ENCODE measurements at places on chromosomes 3 and 15.

GRCh38 chr3:72336821-72337479 is 511.3 kb downstream of the SHQ1 start:
- DNase-seq, result peak; percentile 80

DNA sequence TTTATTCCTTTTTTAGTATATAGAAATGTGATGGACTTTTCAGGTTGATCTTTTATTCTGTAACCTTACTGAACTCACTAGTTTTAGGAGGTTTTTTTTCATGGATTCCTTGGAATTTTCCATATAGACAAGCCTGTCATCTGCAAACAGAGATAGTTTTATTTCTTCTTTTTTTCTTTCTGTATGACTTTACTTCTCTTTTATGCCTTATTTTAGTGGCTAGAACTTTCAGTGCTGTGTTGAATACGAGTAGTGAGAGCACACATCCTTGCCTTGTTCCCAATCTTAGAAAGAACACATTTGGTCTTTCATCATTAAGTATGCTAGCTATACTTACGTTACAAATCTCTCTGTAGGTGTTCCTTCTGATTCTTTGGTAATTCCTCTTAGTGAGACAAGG is 336.5 kb downstream of the PTPRG start:
- DNase-seq, result no peak

DNA sequence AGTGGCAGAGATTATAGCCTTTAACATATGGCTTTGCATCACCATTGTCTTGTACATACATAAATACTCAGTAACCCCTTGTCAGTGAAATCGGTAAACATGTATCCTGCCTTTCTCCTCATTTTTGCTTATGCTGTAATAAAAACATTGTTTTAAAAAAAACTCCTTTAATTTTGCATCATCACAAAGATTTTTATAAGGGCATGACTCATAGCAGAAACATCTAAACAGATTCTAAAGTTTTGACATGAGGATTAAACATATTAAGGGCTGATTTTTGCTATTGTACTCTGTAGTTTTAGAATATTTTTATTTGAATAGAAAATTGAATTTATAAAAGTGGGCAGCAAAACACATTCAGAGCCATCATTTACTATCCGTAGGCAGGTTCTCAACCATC is 275.9 kb downstream of the ZIC4 start:
- no peak for DNase-seq

DNA sequence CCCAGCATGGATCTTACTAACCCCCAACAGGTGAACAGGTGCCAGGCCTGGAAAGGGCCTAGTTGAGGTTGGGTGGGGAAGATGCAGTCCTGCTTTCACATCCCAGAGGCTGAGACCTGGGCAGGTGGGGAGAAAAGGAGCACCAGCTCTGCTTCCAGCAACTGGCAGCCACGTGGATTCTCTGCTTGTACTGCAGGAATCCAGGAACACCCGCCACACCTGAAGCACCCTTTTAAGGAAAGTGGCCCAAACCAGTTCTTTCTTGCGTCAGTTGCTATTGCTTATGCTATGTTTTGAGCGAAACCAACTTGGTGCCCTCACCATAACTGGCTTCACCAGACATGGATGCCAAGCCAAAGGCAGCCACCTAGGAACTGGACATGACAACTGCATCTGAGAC is 28.1 kb upstream of the NEO1 start:
- DNase-seq, result no peak

GRCh38 chr3:73508330-73508954 is 116.3 kb downstream of the PDZRN3 start:
- DNase-seq, result no peak

- DNase-seq, result no peak
Measured at GRCh38 chr3:13136426-13136825, 63.2 kb upstream of the IQSEC1 start.

GRCh38 chr3:197793247-197793646 is 2.2 kb downstream of the LRCH3 start:
- DNase-seq, result no peak

DNA sequence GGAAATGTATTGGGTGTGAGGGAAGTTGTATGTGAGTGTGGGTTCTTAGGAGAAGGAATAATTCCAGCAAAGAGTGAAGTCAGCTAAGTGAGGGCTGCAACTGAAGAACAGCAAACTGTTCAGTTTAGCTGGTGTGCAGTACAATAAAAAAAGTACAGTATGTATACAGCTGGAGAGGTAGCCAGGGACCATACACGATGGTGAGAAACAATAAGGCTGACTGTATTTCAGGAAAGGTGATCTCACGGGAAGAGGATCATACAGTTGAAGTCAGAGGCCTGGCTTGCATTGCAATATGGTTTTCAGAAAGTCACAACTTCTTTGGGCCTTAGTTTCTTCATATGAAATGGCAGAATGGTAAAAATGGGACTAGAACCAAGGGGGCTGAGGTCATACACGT is 222.4 kb downstream of the NEK10 start:
- no peak for DNase-seq

- DNase-seq, result no peak
Measured at GRCh38 chr3:41267975-41268640, 68.8 kb downstream of the CTNNB1 start.

DNA sequence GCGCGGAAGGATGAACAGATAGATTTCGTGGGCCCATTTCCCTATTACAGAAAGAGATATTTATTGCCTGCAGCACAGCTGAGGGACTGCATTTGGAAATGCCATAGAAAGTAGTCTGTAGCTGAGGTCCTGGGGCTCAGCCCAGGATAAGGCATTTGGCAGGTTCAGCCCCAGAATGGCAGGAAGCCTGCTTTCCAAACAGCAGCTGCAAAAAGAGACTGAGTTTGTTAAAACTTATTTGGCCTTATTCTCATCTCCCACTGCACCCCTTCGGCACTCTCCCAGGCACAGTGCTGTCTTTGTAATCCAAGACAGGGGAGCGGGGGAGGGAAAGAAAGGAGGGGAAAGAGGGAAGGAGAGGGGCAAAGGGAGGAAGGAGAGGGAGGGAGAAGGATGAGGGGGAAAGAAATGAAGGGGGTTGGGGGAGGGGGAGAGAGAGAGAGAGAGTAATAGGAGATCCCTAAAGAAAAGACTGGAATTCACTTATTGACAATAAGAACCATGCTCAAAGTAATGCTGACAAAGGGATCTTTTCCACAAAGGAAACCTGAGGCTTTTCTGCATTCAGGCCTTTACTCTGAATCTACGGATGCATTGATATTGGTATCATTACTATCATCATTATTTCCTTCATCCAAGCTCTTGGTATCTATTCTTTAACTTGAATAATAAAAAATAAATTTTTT is 94.0 kb upstream of the LRRN1 start:
- no peak for DNase-seq

DNA sequence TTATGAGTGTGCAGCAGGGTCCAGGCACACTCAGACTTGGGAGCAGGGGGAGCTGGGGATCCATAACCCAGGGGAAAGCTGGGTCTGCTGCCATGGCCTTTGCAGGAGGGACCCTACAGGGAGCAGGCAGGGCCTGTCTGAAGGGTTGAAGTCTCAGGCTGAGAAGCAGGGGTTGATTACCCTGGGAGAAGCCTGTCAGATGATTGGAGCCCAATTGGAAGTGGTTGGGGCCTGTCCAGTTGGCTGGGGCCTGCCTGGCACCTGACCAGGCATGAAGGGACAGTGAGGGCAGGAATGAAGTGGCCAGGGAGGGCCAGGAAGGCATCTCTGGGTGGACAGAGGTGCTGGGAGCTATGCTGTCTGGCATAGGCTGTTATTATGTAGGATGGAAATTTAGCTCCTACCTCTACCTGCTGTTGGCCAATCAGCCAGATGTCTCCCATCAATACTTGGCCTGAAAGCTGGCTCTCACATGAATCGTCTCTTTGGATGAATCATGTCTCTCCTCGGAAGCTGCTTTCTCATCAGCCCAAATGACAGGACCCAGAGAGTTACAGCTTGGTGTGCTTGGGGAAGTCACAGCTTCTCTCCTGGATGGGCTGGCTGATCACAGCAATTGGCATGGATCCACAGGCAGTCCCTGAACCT is 27.4 kb upstream of the SLCO2A1 start:
- no peak for DNase-seq

DNA sequence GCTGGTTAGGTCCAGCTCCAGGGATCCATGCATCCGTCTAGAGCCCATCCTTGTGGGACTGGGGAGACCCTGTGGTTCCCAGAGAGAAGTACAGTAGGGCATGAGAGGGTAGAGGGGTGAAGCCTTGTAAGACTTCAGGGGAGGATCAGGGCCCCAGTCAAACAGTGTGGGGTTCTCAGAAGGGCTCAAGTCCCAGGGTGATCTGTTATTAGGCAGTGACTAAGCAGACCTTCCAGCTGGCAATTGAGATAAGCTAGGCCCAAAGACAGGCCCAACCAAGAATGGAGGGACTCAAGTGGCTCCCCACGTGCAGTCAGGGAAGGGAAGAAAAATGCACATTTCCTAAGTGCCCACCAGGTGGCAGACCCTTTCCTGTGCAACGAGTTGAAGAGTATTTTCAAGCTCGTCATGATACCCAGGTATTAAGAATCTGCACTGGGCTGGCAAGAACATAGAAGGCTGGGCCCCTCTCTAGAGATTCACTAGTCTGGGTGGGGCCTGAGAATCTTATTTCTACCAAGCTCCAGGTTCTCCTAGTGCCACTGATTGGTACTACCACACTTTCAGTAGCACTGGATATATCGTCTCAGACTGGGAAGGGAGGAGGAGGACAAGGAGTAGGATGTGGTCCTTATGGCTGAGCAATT is 240.8 kb downstream of the NR1D2 start:
- DNase-seq, result no peak

DNA sequence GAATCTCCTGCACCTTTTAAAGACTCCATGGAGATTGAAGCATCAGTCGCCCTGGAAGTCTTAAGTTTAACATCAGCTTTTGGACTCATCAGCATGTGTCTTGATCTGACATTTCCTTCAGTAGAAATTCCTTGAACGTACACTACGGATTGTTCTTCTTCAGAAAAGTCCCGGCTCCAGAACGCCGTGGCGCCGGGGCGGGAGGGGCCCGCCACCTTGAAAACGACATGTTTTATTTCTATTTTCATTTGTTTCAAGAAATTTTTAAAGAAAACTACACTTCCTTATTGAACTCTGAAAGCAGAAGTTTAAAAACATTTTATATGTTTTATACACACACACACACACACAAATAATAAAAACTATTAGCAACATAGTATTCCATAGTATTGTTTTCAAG is 32.6 kb upstream of the RAP2B start:
- DNase-seq, result no peak

- no peak for DNase-seq
Measured at GRCh38 chr15:79128556-79128955, 38.0 kb upstream of the RASGRF1 start.

GRCh38 chr3:63244486-63244885 is 33.6 kb upstream of the SYNPR start:
- no peak for DNase-seq

DNA sequence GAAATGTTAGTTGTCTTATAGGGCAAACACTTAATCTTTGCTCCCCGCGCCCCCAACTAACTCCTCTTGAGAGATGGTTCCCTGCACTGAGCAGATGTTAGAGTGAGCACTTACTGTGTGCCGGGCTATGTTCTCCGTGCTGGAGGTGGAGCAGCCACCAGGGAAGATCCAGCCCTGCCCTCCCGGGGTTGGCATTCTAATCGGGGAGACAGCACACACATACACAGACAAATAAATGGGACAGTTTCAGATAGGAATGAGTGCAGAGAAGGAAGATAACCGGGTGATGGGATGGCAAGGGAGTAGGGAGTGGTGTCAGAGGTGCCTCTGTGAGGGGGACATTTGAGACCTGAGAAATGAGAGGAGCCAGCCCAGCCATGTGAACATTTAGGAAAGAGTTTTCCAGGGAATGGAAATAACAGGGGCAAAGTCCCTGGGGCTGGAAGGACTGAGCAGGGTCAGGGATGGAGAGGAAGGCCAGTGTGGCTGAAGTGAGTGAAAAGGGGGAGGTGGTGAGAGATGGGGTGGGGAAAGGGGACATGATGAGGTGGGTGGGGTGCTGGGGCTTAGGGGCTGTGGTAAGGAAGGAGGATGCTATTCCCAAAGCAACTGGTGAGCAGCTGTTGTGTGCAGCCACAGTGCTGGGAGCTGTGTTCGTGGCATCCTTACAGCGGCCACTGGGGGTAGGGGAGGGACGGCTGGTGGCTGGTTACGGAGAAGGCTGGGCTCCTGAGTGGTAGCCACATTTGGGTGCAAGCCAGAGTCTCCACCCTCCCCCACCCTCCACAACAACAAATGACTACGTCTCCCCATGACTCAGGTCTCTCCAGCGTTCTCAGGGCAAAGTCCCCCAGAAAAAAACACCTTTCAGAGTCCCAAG is 15.4 kb upstream of the FGD5 start:
- no peak for DNase-seq

DNA sequence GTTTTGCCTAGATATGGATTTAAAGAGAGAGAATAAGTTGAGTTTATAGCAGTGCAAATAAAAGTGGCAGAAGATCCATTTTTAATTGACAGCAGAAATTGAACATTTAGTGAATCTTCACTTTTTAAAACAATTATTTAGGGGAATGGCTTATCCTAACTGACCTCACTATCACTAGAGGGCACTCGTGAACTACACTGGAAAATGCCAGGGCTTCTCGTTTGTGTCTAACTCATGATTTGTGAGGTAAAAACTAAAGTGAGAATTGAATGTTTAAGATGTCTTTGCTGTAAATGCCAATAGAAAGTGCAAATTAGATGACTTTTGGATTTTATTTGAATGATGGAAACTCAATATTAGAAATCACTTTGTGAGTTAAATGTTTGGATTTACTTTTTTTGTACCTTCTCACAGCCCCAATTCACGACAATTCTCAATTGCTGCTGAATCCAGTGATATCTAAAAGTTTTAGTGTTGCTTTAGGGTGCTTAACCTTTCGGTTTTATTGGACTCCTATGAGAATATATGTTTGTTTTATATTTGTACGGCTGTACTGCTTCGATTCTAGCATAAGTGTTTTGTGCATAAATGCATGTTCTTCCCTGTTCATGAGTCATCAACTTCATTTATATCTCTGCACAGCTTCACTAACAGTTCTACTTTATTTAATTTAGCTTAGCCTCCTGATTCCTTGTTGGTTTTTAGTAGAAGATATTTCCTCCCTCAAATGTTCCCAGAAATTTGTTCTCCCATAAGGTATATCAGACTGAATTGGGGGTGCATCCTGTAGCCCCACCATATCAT is 462.1 kb downstream of the MFSD1 start:
- no peak for DNase-seq

- DNase-seq, result no peak
Measured at GRCh38 chr3:105349684-105350387, 16.9 kb upstream of the ALCAM start.

DNA sequence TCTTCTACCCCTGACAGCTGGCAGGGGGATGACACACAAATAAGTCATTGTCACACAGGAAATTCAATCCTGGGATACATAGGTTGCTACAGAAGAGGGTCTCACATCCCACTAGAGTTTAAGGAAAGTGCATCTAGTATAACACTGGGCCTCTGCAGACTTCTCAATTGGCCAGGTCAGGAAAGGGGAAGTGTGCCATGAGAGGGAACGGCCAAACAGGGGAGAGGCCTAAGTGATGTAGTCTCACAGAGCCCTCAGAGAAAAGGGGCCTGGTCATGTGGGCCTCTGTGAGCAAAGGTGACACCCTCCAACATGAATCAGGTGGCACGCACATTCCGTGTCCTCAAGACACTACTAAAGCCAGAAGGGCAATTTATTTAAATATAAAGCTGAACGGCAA is 11.2 kb downstream of the ZXDC start:
- no peak for DNase-seq

All from breast epithelium (tissue), 4 donors.